Esophagus muscularis mucosa (tissue), 4 donors: ENCODE measurements at places on chromosomes 7 and 10. TPM values are rescaled to one million over a fixed set of nuclear protein-coding genes. Genes with fewer than 3 reads are reported as not detected.

- no peak overlapping the region for H3K4me3 ChIP-seq
- DNase-seq: no peak
- no peaks in the 10 kb centered on the region for H3K36me3 ChIP-seq
- H3K4me1 ChIP-seq: no peaks in the 10 kb centered on the region
- no peak overlapping the region for H3K27ac ChIP-seq
Measured at GRCh38 chr7:24783698-24784097, 26.4 kb upstream of the GSDME start.

The RET gene
- 4.0 TPM for total RNA-seq

GRCh38 chr7:77466450-77466849, 50.3 kb upstream of the GSAP start:
- H3K4me3 ChIP-seq: no peak overlapping the region
- no peak overlapping the region for H3K27ac ChIP-seq
- H3K27me3 ChIP-seq: no peaks in the 10 kb centered on the region
- H3K4me1 ChIP-seq: no peaks in the 10 kb centered on the region

The OPALIN gene
- total RNA-seq: not detected

GRCh38 chr10:131162211-131162610, 149.3 kb downstream of the TCERG1L start:
- H3K4me3 ChIP-seq: no peak overlapping the region
- no peak overlapping the region for H3K27ac ChIP-seq
- H3K4me1 ChIP-seq: no peaks in the 10 kb centered on the region
- no peaks in the 10 kb centered on the region for H3K36me3 ChIP-seq
- DNase-seq: no peak
